Stimulated activated CD8-positive, alpha-beta memory T cell treated with anti-CD3 and anti-CD28 coated beads, Interleukin-15, amount 100 ng/mL, for 1 hour (primary cell): ENCODE measurements at places on chromosomes 1 and 21.

DNA sequence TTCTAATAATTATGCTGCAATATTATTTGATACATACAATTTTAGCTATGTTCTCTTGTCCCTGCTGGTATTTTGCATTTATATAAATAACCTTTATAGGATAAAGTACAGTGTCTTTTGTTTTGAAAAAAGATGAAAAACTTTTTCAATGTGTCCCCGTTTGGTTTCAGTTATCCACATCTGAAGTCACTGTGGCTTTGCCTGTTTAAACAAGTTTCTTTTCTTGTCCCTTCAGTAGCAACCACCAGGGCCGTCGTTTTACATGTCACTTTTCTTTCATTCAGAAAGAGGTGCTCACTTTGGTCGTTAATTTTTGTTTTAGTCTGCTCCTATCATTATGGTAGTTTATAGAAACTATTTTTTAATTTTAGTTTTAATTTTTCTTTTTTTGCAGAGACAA, 41.4 kb downstream of the RABGAP1L start:
- no peak for DNase-seq

DNA sequence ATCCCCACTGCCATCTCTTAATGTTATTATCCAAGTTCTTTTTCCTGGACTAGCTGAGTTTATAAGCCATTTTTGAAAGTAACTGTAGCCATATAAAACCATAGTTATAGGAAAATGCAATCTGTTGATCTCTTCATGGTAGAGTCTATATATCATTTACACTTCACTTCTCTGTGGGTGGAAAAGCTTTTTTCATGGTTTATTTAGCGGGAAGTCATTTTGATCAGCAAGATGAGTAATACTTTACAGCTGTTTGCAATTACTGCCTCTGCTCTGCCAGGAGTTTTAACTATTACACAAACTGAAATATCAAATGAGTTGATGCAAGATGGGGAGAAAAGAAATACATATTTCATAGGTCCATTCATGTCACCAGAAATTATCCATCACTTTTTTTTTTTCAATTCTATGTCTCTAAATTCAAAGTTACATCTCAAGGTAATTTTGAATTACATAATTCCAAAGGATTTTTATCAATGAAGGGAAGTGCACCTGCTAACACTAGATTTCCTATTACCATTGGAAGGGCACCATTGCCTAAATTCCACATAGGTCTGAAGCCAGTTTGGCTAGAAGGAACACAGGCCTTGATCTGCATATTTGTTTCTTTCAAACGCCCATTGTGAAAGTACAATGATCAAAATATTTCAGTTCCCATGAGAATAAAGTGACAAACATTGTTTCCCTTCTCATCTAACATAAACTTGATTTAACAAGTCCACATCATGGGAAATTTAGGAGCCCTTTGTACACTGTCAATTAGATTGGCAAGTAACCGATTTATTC, 296.7 kb downstream of the ZNF326 start:
- no peak for DNase-seq

- no peak for DNase-seq
Measured at GRCh38 chr1:35646043-35646442, 4.7 kb upstream of the PSMB2 start.

GRCh38 chr1:229064320-229065168, 206.4 kb upstream of the RAB4A start:
- DNase-seq: no peak

DNA sequence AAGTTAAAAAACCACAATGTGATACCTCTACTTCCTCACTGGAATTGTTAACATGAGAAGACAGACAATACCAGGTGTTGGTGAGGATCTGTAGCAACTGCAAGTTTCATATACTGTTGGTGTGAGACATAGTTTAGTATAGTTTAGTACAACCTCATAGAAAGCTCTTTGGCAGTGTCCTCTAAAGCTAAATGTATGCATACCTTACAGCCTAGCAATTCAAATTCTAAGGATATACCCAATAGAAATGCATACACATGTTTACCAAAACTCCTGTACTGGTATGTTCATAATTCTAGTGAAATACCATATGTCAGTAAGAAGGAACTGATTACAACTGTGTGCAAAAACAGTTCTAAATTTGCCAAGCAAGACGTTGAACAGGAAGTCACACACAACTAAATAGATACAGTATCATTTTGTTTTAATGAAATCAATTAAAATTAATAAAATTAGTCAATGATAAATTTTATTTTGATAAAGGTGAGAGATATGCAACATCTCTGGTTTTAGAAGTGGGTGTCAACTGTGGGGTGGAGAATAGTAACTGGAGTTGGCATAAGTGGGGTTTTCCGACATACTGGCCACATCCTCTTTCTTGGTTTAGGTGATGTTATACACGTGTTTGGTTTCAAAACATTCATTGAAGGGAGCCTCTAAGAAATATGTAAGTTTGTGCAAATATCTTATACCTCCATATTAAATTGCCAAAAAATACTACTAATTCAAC, 450.7 kb downstream of the PTPRC start:
- no peak for DNase-seq

GRCh38 chr1:18927082-18927653, 24.8 kb upstream of the ALDH4A1 start:
- no peak for DNase-seq

- DNase-seq: no peak
Measured at GRCh38 chr21:39799178-39799577, 54.2 kb downstream of the IGSF5 start.

GRCh38 chr1:112060261-112060660, 70.8 kb upstream of the KCND3 start:
- DNase-seq: no peak

DNA sequence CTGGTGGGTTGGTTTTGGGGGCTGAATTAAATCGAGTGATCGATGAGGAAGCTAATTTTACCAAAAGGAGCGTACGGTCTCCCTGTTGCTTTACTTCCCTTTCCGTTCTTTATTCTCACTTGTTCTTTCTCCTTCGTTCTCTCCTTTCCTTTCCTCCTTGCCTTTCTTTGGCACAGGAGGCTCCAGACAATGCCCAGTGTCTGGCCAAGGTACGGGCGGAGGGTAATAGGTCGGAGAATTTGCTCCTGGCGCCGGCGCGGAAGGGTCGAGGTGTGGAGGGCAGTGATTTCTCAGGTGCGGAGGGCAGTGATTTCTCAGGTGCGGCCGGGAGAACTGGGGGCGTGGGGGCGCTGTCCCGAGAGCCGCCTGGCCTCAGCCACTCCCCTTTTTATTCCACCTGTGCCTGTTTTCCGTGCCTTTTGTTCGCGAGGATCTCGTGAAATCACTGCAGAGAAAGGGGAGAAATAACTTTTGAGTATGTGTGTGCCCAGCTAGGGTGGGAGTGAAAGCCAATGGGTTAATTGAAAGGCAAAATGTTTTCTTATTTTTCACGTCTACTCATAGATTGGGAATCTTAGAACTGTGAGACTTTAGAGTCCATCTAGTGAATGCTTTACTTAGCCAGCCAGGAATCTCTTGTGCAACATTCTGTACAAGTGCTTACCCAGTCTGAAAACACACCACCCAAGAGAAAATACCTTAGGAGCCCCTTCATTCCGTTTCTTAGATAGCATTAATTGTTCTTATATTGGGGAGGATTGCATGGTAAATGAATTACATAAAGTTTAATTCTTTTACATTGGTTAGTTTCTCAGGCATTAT, 1.3 kb downstream of the FNBP1L start:
- DNase-seq: no peak

GRCh38 chr1:160398823-160399222, 1.5 kb upstream of the VANGL2 start:
- no peak for DNase-seq

GRCh38 chr1:161196521-161197451, 2.1 kb downstream of the ADAMTS4 start:
- no peak for DNase-seq

GRCh38 chr1:111032295-111032897, 68.7 kb upstream of the LRIF1 start:
- peak; percentile 14 for DNase-seq

- no peak for DNase-seq
Measured at GRCh38 chr1:147567594-147568381, 26.5 kb downstream of the BCL9 start.

DNA sequence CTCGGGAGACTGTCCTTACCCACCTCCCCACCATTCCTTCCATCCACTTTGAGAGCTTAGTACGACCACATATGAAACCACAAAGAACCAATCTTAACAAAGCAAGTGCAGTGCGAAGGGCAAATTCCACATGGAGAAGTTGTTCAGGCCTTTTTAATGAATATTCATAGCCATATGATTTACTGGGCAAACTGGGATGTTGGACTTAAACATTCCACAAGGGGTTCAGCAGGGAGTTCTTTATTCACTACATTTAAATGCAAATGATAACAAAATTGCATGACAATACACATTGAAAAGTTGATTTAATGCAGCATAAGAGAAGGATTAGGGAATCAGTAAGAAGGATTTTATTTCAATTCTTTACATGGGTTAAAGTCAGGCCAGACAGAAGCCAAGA, 14.7 kb downstream of the NMNAT2 start:
- no peak for DNase-seq

GRCh38 chr1:19333587-19334354, 21.6 kb downstream of the SLC66A1 start:
- DNase-seq: no peak

DNA sequence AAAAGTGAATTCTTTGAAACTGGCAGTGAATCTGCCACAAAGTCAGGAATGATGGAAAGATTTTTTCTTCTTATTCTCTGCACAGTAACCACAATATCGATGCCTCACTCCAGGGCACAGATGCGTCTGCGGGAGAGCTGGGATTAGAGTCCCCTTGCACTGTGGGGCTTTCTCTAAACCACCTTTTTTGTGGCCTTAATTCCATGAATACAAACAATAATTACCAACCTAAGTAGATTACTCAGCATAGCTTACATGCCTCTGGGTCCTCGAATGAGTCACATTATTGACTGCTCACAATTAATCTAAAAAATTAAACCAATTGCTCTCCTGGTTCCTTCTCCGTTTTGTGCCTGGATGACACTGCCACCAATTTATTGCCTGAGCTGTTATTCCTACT, 125.8 kb downstream of the KAZN start:
- no peak for DNase-seq
